Effector memory CD4-positive, alpha-beta T cell (primary cell): ENCODE measurements at places on chromosomes 13 and 19.

GRCh38 chr19:29841209-29841558 is 29.4 kb downstream of the CCNE1 start:
- no peak for DNase-seq

GRCh38 chr13:27022571-27023311 is 148.9 kb downstream of the USP12 start:
- DNase-seq: no peak

DNA sequence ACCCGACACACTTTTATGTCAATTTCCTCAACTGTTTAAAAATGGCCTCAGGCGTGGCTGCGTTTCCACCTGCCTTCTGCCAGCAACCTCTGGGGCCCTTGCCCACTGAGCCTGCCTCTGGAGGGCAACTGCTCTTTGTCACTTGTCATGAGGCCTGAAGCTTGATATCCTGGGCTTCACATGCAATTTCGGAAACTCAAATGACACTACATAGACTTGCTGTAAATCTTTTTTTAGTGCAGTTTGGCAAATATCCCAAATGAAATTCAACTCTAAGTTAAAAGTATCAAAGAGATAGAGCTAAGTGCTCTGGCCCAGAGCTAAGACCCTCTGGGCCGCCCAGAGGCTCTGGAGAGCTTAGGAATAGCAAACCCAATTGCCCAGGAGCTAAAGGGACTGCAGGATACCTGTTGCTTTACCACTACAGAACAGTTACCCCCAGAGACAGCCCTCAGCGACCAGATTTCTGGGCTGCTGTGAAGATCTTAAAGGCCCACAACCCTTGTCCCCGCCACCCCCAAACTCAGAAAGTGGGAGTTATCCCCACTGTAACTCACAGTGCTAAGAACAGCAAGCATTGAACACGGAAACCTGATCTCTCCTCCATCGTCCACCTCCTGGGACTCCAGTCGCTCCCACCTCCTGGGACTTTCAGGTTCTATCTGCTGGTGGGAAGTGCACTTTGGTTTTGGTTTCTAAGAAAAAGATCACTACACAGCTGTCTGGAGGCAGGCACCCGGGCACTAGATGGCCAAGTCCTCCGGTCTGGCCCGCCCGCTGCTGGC is 19.4 kb downstream of the GJA3 start:
- DNase-seq: no peak

GRCh38 chr13:52978989-52979388 is 49.6 kb upstream of the OLFM4 start:
- DNase-seq: no peak

- no peak for DNase-seq
Measured at GRCh38 chr13:93244918-93245280, 18.3 kb downstream of the GPC6 start.

GRCh38 chr19:47758443-47758804 is 13.1 kb downstream of the NOP53 start:
- DNase-seq: no peak

DNA sequence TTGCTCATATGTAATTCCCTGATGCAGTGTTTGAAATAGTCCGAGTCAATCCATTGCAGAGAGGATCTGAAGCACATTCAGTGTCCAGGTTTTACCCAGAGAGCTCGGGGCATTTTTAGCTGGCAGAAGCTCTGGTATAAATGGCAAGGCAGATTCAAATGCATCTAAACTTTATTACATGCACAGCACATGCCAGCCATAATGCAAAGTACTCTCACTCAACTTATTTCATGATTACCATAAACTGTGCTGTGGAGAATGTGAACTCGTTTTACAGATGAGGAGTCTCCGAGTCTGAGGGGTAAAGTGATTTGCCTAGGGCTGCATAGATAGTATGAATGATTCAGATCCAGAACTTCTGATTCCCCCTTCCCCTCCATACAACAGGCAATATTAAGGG is 13.5 kb upstream of the CBY2 start:
- DNase-seq: no peak

DNA sequence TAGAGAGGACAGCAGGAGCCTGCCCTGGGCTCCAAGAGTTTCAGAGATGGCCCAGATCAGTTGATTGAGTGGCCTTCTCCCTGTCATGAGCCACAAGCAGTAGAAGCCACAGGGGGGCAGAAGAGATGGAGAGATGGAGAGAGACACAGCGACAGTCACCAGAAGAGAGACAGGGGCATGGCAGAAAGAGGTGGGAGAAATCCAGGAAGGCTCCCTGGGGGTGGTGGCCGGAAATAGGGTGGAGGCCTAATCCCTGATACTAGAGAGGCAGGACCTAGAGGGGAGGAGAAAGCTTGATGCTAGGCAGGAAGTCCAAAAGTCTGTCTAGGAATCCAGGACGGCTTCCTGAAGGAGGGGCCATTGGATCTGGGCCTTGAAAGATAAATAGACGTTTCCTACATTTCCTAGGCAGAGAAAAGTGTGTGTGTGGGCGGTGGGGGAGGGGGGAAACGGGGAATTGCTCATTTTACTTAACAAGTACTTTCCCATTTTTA is 9.6 kb upstream of the TPM4 start:
- no peak for DNase-seq

- no peak for DNase-seq
Measured at GRCh38 chr19:29485293-29485692, 40.5 kb upstream of the VSTM2B start.

- DNase-seq: no peak
Measured at GRCh38 chr13:21701460-21701859, 30.6 kb downstream of the FGF9 start.

DNA sequence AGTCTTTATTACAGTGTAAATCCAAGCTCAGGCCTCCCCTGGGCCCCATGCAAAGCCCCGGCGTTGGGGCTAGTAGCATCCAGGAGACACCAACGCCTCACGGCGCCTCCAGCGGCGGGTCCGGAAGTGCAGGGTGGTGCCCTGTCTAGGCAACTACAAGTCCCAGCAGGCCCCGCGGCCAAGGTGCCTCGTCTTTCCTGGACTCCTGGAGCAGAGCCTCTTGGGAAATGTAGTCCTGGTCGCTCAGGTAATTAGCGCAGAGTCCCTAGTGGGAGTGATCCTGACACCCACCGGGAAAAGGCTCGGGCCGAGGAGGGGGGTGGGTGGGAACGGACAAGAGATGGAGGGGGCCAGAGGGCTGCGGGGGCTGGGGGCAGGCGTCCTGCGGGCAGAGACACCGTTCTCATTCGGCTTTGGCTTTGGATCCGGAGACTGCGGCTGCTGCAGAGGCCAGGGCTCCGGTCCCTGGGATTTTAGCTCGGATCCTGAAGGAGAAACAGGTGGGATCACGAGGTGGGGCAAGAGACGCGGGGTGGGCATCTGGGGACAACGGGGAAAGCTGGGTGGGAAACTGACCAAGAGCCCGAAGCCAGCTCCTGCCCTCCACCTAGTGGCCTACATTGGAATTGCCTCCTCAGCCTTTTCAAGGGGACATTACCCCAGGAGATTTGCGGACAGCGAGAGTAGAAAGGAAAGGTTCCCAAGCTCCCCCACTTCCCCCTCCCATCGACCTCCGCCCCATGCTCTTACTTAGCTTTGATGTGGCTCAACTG is 11.4 kb downstream of the RTN2 start:
- DNase-seq: peak; percentile 96

DNA sequence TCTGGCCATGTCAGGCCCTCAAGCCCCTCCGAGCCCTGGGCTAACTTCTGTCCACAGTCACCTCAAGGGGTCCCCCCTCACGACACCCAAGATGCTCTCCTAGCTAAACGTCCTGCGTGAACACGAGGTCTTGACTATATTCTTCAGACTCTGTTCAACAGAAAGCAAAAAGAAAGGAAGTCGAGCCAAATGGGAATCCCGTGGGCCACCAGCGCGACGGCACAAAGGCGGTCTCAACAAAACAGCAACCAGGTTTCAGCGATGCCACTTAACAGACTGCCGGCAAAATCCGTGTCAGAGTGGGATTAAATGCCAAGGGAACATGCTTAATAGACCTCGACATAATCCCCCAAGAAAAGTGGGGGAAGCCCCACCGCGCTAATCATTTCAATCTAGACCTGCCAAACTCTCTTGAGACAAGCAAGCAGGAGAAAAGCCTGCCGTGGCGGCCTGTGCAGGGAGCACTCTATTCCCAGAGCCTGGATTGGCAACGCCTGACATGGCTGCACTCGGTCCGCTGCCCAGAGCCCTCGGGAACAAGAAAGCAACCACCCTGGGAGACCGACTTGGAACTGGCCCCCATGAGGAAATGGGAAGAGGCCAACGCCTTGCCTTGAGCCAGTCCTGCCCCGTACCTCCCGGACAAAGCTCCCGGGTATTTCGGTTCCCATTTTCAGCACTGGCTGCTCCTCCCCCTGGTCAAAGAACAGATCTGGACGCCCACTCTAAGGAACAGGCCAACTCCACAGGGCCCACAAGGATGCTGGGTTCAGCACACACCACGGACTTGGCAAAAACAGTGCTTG is 16.0 kb downstream of the ZC3H4 start:
- DNase-seq: no peak
